ENCODE measurements at places on chromosomes 13 and 19. TPM values are rescaled to one million over a fixed set of nuclear protein-coding genes. Genes with fewer than 3 reads are reported as not detected.

Gene ZNF773
- 8.2 TPM for total RNA-seq

Gene ONECUT3
- total RNA-seq: 0.07 TPM

Gene VSTM2B
- total RNA-seq: 0.29 TPM

Gene CASP14
- total RNA-seq: not detected

Gene ANGPTL8
- not detected for total RNA-seq

Gene NKPD1
- 0.17 TPM for total RNA-seq

Gene SOHLH2
- 0.92 TPM for total RNA-seq

- DNase-seq: peak; percentile 27
These were observed 321.1 kb upstream of the EDNRB start for GRCh38 chr13:78239714-78240113.

- no peak for DNase-seq
These were observed 15.6 kb upstream of the KCNC3 start for GRCh38 chr19:50344661-50345318.

DNA sequence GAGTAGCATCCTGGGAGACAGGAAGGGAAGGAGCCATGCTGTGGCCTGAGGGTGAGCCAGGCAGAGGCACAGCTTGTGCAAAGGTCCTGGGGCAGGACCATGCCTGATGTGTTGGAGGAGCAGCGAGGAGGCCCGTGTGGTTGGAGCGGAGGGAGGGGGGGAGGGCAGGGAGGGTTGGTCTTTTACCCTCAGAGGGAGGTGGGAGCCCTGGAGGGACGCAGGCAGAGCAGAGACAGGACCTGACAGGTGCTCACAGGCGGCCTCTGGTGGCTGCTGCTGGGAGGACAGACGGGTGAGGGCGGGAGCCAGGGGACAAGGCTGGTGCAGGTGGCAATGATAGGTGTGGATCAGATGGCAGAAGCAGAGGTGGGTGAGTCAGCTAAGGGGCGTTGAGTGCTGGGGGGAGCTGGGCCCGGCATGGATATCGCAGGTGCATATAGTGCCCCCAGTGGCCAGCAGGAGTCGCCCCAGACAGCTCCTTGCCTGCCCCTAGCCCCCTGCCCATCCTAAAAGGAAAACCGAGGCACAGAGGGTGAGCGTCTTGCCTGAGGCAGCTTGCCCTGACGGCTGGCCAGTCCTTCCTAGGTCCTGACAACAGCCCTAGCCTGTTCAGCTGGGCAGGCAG lies 9.8 kb upstream of the GNA15 start:
- peak; percentile 95 for DNase-seq

DNA sequence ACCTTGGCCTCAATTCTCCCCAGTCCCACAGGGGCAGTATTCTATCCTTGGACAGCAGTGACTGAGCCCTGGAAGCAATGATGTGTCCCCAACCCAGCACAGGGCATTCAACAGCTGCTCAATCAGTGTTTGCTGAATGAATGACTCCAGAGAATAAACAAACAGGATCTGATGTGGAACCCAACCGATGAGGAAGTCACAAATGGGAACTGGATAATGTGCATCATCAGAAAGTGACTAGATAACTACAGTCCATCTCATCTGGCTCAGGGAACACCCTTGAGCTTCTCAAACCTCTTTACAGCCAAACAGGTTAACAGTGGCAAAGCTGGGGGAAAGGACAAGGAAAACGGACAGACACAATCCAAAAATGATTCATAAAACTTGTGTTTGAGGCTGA lies 8.2 kb downstream of the SLC25A30 start:
- no peak for DNase-seq

DNA sequence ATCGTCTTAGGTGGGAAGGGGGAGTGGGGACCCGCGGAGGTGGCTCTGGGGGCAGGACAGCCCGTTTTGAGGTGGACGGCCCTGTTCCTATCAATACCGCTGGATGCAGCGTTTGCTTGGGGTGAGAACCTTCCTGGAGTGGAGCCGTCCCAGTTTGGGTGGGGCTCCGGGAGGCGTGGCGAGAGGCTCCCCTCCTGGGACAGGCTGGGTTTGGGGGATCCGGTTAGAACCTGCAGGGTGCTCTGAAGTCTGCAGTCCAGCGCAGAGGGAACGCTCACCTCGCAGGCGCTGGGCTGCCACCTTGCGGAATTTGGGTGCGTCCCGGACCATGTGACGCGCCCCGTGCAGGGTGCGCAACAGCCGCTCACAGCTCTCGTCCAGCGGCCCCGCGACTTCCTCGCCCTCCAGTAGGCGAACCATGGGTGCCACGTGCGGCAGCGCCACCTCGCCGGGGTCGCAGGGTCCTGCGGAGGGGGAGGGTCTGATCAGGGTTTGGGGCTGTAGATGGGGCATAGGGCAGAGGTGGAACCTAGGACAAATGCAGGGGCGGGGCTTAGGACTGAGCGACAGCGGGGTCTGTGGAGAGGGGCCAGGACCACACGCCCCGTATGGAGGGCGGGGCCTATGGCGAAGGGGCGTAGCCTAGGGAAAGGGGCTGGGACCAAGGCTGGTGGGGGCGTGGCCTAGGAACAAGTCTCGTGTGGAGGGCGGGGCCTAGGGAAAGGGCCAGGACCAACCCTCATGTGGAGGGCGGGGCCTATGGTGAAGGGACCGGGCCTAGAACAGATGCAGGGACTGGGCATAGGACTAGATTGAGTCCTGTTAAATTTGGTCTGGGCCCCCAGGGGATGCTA lies 13.8 kb downstream of the SH2D3A start:
- DNase-seq: peak; percentile 98

DNA sequence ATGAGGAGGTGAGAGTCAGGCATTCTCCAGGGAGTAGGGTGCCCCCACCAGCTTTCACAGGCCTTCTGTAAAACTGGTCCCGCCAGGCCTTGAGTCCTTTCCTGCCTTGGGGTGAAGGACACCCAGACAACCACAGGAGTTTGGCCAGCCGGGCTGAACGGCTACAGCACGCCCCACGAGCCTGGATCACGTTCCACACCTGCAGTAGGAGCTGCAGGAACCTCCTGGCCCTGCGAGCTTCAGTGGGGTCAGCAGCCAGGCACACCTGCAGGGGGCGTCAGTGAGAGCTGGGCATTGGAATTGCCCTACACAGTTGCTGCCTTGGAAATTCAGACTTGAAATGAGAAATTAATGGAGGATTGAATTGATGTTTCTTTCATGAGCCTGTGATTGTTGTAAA lies 45.7 kb downstream of the COL4A2 start:
- DNase-seq: peak; percentile 62

DNA sequence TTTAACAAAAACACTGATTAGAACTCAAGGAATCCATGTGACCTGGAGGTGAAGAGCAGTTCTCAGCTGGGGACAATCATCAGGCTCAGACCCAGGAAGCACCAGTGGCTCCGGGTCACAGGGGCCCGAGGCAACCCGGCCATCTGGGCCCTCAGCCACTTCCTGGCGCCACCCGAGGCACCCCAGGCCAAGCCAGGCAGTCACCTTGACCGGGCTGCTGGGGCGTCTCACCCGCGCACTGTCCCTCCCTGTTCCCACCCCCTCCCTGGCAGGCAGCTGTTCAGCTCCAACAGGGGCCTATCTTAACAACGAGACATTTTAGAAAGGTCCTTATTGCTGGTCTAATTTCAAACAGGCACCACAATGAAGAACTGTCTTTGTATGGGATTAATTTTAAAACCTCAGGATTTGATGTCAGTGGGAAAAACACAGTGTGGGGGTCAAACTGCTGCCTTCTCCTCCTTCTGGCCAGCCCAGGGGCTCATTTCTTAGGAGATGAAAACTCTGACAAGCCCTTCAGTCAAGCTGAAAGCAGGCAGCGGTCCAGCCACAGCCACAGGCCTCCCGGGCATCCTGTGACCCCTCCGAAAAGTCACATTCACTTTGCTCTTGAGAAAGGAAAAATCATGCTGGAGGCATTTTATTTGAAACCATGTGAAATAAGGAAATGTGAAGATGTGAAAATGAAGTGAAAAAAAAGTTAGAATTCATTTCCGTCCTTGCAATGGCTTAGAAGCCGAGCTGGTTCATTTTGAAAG lies 83.3 kb downstream of the KCTD15 start:
- DNase-seq: no peak

- no peak for DNase-seq
These were observed 753.6 kb downstream of the LIG4 start for GRCh38 chr13:107461751-107462150.

DNA sequence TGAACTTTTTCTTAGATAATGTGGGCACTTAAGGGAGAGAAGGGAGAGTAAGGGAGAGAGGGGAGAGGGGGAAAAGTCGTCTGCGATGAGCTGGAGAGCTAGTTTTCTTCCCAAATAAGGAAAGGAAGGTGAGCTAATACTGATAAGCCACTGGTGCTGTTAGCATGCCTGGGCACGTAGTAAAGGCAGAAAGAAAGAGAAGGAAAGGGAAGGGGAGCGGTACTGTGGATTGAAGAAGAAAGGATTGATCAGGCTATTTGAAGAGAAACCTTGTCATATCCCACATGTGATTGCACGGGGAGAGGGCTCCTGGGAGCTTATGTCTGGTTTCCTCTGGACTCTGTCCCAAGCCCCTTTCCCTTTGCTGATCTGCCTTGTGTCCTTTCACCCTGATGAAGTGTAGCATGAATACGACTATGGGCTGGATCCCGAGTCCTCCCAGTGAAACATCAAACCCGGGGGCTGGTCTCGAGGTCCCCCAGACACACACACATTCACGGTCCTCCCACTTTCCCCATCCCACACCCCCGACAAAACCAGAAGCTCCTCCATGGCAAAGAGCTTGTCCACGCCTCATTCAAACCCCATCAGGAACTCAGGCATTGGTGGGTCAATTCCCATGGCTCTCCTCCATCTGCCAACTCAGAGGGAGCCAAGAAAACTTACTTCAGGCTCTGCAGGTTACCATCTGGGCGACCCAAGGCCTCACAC lies 30.6 kb downstream of the NLRP13 start:
- DNase-seq: no peak

DNA sequence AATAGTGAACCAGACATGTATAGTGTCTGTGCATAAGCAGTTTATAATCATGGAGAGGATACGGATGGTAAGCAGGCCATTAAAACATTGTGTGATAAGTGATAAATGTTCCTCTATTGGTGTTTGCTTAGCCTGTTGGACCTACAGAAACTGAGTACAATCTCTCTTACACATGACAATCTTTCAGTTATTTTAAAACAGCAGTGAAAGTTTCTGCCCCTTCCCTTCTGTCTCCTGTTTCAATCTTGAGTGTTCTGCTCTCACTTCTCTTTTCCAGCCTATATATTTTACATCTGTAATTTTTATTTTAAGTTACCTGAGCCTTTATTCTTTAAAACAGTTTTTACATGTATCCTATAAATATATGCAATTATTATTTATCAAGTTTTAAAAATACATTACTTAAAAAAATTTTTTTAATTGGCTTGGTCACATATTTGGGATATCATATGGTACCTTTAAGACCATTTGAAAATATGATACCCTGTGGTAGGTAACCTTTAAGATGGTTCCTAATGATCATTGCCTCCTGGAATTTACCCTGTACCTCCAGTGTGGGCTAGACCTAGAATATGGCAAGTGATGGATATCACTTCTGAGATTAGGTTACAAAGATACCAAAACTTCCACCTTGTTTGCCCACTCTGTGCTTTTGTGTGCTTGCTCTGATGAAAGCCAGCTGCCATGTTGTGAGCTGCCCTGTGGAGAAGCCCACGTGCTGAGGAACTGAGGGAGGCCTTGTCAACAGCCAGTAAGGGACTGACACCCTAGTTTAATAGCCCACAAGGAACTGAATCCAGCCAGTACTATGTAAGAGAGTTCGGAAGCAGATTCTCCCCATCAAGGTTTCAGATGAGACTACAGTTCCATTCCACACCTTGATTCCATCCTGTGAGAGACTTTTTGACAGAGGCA lies 99.3 kb downstream of the DHRS12 start:
- no peak for DNase-seq

- DNase-seq: peak; percentile 43
These were observed 108.0 kb upstream of the DOCK9 start for GRCh38 chr13:99085808-99086266.

- DNase-seq: no peak
These were observed 24.4 kb downstream of the MARK4 start for GRCh38 chr19:45275370-45275971.

- no peak for DNase-seq
These were observed 81.0 kb downstream of the NUFIP1 start for GRCh38 chr13:44908266-44908665.

DNA sequence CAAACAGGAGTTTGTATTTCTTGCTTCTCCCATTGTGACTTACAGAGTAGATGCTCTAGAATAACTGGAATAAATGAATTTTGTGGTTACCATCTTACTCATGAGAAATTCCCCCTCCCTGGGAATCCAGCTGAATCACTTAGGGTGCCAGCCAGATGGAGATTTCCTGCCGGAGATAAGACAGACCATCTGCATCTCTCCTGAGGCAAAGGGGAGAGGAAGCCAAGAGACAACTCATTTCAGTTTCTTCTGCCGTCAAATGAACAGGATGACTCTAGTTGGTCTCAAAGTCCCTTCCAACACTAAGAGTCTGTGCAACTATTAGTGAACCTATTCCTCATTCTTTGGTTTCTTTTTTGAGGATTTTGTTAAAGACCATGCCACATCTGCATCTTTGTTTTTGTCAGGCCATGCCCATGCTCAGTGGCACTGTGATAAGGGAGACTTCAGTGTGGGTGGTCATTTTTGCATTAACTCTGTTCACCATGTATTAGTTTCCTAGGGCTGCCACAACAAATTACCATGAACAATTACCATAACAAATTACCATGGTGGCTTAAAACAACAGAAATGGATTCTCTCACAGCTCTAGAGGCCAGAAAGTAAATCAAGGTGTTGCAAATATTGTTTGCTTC lies 112.8 kb downstream of the NDFIP2 start:
- DNase-seq: no peak

GRCh38 chr19:34193439-34193838 lies 21.1 kb downstream of the LSM14A start:
- DNase-seq: no peak

- peak; percentile 49 for DNase-seq
These were observed 1705.0 kb downstream of the OLFM4 start for GRCh38 chr13:54733639-54734038.

DNA sequence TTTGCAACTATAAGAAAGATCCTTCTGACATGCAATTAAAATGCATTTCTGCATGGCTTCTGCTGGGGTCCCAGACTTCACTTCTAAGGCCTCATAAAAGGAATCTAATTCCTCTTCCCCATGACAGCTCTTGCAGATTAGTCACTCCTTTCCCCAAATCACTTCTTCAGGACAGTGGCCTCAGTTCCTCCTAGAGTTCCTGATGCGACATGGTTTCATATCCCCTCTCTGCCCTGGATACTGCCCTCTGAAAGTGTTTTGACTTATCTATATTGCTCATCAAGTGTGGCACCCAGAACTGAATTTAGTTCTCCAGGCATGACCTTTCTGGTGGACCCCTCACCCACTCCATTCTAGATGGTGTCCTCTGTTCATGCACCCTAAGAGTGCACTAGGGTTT lies 238.1 kb downstream of the FOXO1 start:
- no peak for DNase-seq

- no peak for DNase-seq
These were observed 662 bp upstream of the SPACA6 start for GRCh38 chr19:51692468-51692867.

GRCh38 chr13:84934911-84935310 lies 864.3 kb downstream of the SLITRK6 start:
- DNase-seq: no peak

DNA sequence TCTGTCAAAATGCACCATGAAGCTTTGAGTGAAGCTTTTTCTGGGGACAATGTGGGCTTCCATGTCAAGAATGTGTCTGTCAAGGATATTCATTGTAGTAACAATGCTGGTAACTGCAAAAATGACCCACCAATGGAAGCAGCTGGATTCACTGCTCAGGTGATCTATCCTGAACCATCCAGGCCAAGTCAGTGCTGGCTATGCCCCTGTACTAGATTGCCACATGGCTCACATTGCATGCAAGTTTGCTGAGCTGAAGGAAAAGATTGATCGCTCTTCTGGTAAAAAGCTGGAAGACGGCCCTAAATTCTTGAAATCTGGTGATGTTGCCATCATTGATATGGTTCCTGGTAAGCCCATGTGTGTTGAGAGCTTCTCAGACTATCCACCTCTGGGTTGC lies 12.7 kb downstream of the GPR42 start:
- DNase-seq: no peak
